ENCODE measurements at places on chromosomes 2 and 18.

DNA sequence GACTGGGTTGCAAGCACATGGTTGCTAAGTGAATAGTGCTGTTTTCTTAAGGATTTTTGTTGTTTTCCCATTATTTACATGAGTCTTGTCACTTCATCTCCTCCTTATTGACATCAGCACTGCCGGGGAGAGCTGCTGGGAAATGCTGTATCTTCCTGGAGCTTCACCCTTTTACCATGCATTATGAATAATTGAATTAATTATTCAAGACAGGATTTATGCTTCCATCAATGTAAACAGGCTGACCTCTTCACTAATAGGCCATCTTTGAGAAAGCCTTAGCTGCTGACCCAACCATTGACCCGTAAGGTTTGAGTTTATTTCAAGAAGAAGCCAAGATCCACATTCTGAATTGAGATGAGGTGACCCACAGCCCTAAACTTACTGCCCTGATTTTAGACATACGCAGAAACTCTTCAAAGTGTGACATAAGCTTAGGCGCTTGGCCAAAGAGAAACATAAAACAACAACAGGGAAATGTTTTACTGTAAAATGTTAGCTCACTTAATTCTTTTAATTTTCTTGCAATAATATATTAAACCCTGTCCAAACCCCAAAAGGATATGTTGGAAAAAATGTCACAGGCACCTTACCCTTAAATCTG, 365.5 kb upstream of the SYT4 start:
- DNase-seq = no peak

DNA sequence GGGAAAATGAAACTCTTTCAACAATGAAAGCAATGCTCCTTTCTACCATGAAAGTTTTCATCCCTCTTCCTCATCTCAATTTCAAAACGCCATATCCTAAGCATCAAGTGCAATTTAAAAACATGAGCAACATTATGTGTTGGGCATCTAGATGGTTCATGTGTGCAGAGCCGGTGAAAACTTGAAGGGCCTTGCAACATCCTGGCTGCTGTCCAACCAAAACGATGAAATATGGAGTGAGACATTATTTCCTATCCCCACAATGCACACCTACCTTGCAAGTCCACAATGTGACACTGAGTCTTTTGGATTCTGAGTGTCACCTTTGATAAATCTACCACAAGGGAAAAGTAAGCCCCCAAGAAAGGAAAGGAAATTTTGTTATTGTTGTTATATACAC, 110.0 kb downstream of the NCKAP5 start:
- DNase-seq = no peak

- peak; percentile 81 for DNase-seq
Observed at GRCh38 chr2:207619764-207620203, 5.4 kb downstream of the METTL21A start.

DNA sequence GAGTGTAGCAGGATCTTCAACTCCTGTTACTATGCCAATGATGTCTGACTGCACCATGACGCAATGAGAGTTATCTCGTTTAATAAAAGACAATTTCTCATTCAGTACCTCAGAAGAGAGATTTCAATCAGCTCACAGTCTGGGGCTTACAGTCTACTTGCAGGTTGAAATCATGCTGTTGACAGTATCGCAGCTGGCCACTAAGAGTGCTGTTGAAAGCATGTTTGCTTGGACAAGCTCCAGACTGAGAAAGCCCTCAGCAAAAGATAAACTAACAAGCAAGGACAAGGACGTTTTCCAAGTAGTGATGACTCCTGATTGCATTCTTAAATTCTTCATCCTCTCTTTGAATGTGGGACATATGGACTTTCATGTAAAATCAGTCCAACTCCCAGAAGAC, 145.2 kb upstream of the SYT4 start:
- DNase-seq = no peak

All from Karpas-422 (cell line).